ENCODE measurements at places on chromosomes 4 and X.

- DNase-seq = no peak
These were observed 42.8 kb downstream of the UCHL1 start for GRCh38 chr4:41299486-41299885.

DNA sequence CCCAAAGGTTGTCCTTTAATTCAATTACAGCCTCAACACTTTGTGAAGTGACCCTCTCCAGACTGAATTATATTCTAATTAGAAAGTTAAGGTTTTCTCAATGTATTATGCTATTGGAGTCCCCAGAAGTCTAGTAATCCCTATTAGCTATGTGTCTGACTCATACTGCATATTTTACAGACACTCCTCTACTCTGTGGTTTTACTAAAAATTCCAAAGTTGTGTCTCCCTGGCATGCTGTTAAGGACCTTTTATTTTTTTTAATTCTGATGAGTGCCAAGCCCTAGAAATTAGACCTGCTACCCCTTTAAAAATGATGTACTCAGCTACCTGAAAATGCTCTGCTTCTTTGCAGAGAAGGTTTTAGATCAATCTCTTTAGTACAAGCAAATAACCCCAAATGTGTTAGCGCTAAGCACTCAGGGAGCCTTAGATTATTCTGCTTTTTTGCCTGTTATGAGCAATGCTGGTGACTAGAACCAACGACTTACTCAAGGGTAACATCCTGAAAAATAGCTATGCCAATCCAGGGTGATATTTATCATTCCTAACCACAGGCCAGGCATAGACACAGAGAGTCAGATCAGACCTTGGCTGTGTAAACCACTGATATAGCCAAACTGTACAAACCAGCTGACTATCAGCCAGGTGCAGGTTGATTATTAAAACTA lies 26.1 kb upstream of the CXCL13 start:
- peak; percentile 87 for DNase-seq

- no peak for DNase-seq
These were observed 17.4 kb downstream of the ATP5ME start for GRCh38 chr4:656436-657337.

- no peak for DNase-seq
These were observed 125.0 kb upstream of the PDLIM3 start for GRCh38 chr4:185660340-185660739.

- no peak for DNase-seq
These were observed 34.3 kb downstream of the RAPGEF2 start for GRCh38 chr4:159137176-159137575.

- peak; percentile 85 for DNase-seq
These were observed 222.2 kb upstream of the DKK2 start for GRCh38 chr4:107258359-107258758.

- no peak for DNase-seq
These were observed 50.5 kb downstream of the OCRL start for GRCh38 chrX:129590596-129590995.

DNA sequence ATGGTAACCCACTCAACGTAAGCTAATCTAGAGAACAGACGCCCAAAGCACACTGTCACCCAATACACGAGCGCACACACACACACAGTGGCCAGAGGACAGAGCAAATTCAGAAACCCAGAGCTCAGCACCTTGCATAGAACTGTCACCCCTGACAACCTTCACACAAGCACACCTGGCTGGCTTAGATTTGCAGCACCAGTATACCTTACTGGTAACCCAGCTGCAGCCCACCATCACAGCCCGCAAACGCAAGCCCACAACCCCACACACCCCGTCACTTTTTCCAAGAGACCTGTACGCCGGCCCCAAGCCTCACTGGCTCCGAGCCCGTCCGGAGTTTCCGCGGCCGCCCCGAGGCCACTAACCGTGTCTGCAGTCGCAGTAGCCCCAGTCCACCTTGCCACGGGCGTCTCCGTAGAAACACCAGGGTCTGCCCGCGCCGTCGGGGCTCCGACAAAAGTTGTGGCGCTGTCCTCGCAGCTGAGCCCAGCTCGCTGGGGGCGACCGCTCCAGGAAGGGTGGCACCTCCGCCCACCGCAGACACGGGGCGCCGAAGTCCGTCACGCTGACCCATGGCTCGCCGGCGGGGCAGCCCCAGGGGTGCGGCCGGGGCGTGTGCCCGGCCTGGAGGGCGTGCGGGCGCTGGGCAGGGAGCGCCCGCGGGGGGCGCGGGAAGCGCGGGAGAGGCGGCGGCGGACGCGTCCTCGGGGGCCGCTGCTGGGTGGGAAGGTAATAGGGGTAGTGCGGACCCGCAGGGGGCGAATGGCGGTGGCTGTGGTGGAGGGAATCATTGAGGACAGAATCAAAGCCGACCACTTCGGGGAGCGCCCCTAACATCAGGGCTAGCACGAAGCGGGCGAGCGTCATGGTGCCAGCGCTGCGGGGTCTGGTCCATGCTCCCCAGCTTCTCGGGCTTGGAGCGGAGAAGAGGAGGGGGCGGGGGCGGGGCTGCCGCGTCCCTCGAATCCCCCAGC lies 664 bp downstream of the PRSS12 start:
- peak; percentile 54 for DNase-seq

DNA sequence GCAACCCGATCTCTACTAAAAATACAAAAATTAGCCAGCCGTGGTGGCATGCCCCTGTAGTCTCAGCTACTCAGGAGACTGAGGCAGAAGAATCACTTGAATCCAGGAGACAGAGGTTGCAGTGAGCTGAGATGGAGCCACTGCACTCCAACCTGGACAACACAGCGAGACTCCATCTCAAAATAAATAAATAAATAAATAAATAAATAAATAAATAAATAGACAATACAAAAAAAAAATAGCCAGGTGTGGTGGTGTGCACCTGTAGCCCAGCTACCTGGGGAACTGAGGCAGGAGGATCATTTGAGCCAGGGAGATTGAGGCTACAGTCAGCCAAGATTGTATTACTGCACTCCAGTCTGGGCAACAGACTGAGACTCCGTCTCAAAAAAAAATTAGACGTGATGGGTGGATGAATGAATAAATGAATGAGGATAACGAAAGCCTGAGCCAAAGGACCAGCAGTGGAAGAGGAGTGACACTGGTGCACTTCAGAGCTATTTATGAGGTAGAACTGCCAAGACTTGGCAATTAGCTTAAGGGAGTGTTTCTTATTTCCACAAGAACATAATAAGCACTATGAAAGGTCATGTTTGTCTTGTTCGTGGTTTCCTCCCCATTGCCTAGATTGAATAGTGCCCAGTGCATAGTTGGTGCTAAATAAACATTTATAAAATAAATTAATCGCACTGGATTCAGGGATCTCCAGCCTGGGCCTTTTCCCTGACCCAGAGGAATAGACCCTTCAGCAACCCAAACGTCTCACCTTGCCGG lies 232.2 kb downstream of the IDS start:
- DNase-seq = no peak

GRCh38 chr4:54392479-54392878 lies 163.4 kb downstream of the PDGFRA start:
- no peak for DNase-seq

Measured in ELR (cell line).